ENCODE measurements at places on chromosomes 12 and 14.
A peak's percentile ranks its signal among the peaks of the same experiment; 100 is the strongest.

- DNase-seq, result no peak
Measured at GRCh38 chr12:22231836-22232235, 102.7 kb downstream of the ST8SIA1 start.

DNA sequence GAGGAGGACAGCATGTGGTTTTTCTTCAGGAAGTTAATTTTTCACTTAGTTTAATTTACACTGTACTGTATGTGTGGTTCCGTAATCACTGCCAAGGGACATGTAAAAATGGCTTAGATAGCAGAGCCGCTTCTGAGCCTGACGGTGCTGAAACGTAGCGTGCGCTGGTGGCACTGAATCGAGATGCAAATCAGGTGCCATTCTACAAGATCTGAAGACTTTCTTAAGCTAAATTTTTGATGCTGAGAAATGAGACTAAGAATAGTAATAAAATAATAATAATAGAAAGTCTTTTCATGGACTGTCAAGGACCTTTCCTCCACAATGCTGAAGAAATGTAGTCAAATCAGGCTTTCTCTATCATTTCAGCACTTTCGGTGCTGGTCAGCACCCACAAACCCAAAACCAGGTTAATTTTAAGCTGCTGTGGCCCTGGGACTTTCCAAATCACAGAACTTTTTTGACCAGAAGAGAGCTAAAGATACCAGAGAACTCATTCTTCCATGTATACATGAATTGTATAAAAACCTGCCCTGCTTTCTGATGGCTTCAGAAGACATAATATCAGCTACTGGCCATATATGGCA lies 183.3 kb upstream of the LMO3 start:
- no peak for DNase-seq

- DNase-seq, result peak; percentile 83
Measured at GRCh38 chr12:53676656-53677015, 753 bp upstream of the ATP5MC2 start.

DNA sequence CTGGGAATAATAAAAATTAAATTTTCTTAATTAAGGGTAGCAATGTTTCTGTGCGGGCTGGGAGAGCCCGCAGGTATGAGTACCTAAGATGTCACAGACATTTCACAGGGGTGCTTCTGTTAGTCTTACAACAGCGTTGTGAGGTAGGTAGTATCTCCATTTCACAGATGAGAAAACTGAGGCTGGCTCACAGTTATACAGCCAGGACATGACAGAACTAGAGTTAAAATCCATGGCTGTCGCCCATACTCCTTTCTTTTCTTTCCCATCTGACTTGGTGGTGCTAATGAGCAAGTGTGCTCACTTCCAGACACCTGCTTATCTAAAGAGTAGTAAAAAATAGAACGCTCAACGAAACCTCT lies 2.1 kb downstream of the BMAL2 start:
- DNase-seq, result no peak

DNA sequence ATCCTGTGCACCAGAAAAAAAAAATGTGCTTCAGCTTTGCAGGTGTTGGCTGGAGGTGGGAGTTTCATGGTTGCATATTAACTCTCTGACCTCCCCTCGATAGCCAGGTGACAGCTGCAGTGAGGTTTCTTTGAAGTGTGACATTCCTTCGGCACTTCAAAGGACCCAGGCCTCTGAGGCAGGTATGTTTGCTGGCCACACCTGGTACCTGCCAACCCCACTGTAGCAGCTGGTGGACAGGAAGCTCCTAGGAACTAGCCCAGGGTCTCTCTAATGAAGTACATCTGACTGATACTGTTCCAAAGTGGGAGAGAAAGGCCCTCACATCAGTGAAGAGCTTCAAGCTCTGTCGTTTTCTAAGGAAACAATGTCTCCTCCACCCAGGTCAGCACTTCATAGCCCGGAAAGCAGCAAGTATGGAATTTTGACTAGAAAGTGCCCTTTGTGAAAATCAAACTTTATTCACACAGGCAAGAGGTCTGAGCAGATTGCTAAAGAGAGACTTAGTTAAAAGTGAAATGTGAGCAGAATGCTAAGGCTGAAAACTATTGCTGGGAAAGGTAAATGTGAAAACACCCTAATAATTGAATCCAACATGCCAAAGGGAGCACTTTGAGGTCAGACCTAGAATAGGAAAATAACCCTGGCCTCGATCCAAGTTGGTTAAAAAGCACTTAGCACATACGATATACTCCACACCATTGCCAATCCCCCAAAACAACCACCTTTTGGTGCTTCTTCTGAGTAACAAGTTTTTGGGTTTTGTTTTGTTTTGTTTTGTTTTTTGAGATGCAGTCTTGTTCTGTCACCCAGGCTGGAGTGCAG lies 71.3 kb downstream of the PHLDA1 start:
- no peak for DNase-seq

- no peak for DNase-seq
Measured at GRCh38 chr14:56858422-56858821, 48.1 kb upstream of the OTX2 start.

DNA sequence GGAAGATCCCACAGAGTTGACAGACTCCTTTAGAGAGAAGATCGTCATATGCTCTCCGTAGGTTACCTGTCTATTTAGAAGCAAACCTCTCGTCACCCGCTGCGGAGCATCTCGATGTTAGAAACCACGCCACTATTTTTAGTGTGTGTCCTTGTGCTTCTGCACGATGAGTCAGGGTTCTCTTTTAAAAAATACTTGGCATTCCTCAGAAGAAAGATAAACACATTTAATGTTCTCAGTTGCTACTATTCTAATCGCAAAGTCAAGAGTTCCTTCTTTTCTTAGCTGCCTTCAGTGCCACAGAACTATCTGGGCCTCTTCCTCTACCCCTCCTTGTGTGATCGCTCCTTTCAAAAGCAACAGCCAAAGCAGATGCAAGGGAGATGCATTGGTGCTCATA lies 192.4 kb downstream of the PELI2 start:
- no peak for DNase-seq

All from posterior vena cava (tissue), 2 donors.